ENCODE measurements at places on chromosomes 12 and 14.

- DNase-seq: no peak
Measured at GRCh38 chr12:19546027-19546426, 106.7 kb downstream of the AEBP2 start.

DNA sequence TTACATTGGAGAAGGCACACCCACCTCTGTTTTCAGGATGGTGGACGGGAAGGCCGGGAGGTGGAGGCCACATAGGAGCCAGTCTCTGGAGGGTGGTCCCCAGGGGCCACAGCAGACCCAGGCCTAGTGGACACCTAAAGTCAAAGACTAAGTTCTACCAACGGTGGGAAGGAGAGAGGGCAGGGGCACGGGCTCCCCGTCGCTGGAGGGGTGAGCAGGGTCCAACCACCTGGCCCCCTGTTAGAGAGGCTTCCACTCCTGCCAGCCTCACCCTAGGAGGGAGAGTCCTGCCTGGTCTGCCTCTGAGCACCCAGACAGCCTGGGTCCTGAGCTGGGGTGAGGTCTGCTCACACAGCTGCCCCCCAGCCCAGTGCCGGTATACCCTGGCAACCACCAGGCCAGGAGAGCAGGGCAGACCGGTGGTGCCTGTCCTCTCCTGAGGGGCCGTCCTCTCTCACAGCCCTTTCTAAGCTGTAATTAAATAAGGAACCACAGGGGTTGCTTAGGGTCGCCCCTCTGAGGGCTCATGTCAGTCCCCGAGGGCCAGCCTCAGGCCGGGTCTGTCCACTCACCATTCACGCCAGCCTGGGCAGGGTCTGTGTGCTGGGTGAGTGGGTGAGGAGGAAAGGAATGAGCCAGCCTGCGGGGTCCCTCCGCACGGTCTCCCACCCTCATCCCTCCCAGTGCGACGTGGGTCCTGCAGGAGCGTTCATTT is 2.3 kb downstream of the INF2 start:
- DNase-seq: no peak

- DNase-seq: no peak
Measured at GRCh38 chr12:85280165-85280983, at the start of gene ALX1. TSS of gene ALX1 (plus strand) at chr12:85280220. CDS start at chr12:85280262, 42 bp downstream.

DNA sequence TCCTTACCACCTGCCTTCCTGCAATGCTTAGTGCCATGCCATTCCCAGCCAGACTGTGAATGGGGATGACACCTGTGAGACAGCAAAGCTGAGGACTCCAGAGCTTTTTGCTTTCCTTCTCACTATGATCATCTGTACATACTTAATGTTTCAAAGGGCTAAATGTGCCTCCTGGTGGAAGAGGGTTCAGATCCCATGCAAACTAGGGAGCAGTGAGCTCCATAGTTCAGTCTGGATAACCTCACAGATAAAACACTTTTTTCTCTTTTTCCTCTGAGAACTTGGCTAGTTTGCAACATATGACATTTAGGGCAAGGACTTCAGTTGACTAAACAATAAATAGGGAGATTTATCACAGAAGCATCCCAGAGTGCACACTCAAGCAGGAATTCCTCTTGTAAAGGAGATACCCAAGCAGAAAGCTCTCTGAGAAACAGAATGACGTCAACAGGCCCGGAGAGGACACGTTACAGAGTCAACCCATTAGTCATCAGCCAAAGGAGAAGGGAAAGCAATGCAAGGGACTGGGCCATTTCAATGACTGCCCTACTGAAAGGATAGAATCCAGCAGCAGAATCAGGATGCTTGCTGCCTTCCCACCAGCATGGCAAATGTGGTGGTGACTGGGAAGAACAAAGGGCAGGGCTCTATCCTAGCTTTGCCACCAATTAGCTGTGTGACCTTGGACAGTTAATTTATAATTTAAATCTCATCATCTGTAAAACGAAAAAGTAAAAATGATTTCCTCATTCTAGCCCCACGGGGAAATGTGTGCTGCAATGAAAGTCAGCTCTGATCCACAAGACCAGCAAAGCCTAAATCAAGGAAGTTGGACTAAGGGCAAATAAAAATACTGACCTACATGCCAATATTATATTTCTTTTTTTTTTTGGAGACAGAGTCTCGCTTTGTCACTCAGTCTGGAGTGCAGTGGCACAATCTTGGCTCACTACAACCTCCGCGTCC is 80.8 kb upstream of the ACTN1 start:
- no peak for DNase-seq

GRCh38 chr12:10851243-10851858 is 2.1 kb upstream of the PRR4 start:
- no peak for DNase-seq

- no peak for DNase-seq
Measured at GRCh38 chr14:101709962-101710931, 51.3 kb upstream of the PPP2R5C start.

GRCh38 chr14:93316716-93317115 is 16.1 kb downstream of the BTBD7 start:
- no peak for DNase-seq

DNA sequence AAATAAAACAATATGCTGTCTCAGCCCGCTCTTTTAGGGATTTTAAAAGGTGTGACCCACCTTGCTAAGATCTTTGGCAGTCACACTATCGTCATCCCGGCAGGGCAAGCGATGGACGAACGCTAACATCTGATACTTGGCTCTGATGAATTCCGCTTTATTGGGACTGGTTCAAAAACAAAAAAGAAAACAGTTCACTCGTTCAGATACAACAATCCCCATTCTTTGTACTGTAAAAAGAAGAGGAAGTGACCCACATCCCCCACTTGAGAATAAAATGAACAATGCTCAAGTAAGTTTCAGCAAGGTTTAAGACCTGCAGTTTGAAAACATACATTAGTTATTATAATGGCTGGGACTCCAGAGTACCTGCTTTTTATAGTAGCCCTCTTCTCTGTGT is 7.3 kb downstream of the GIT2 start:
- DNase-seq: no peak
